ENCODE measurements at places on chromosomes 11 and 22. TPM values are rescaled to one million over a fixed set of nuclear protein-coding genes. Genes with fewer than 3 reads are reported as not detected.

MRGPRF gene
- 4.1 TPM for total RNA-seq

LMNTD2 gene
- 2.5 TPM for total RNA-seq

PDGFD gene
- total RNA-seq = 2.1 TPM

ADM gene
- 78.7 TPM for total RNA-seq

SYT13 gene
- 0.50 TPM for total RNA-seq

TMX2 gene
- total RNA-seq = 91.5 TPM

MLC1 gene
- 0.09 TPM for total RNA-seq

KCTD17 gene
- 29.0 TPM for total RNA-seq

CLMP gene
- total RNA-seq = 26.5 TPM

RBMXL2 gene
- not detected for total RNA-seq

POU2AF3 gene
- 0.27 TPM for total RNA-seq

SAA4 gene
- total RNA-seq = not detected

PLEKHA7 gene
- 3.2 TPM for total RNA-seq

B3GAT1 gene
- 1.9 TPM for total RNA-seq

MS4A3 gene
- total RNA-seq = not detected

MPEG1 gene
- not detected for total RNA-seq

ANGPTL5 gene
- not detected for total RNA-seq

KRTAP5-5 gene
- not detected for total RNA-seq

Data from astrocyte (in vitro differentiated cells and primary cell).